SJSA1 (cell line): ENCODE measurements at places on chromosomes 3 and 15. TPM values are rescaled to one million over a fixed set of nuclear protein-coding genes. Genes with fewer than 3 reads are reported as not detected.

The ETFA gene
- total RNA-seq = 125 and 203 TPM in 2 replicates

The EIF3J gene
- 61.6 and 66.4 TPM in 2 replicates for total RNA-seq

The RHCG gene
- not detected in 2 replicates for total RNA-seq

The LRRIQ4 gene
- total RNA-seq = not detected in 2 replicates

The PRSS50 gene
- total RNA-seq = not detected in 2 replicates

The CPLX3 gene
- 0.13 TPM in 1 of 2 replicates, not detected in the other for total RNA-seq

The PAQR9 gene
- total RNA-seq = not detected in 2 replicates

The CPA3 gene
- 0.08 TPM in 1 of 2 replicates, not detected in the other for total RNA-seq

The CYP8B1 gene
- total RNA-seq = not detected in 2 replicates
